ENCODE measurements at places on chromosomes 5 and 9. TPM values are rescaled to one million over a fixed set of nuclear protein-coding genes. Genes with fewer than 3 reads are reported as not detected.

GRCh38 chr9:74975538-74975937 lies 22.8 kb upstream of the C9orf40 start:
- no peak for DNase-seq
- no peaks in the 10 kb centered on the region for H3K4me1 ChIP-seq
- no peak overlapping the region for H3K27ac ChIP-seq
- no peaks in the 10 kb centered on the region for H3K27me3 ChIP-seq
- no peaks in the 10 kb centered on the region for H3K36me3 ChIP-seq
- H3K4me3 ChIP-seq = no peak overlapping the region

The CLIC3 gene
- not detected for total RNA-seq

DNA sequence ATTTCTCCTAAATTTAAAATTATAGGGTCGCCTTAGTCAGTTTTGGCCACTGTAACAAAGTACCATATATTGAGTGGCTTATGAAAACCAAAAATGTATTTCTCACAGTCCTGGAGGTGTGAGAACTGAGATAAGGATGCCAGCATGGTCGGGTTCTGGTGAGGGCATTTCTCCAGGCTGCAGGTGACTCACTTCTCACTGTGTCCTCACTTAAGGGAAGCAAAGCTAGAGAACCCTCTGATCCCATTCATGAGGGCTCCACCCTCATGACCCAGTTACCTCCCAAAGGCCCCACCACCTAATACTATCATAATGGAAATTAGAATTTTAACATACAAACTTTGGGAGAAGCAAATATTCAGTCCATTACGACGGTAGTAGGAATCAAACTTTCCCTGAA lies 75.1 kb upstream of the FBN2 start:
- no peak overlapping the region for H3K27ac ChIP-seq
- no peak overlapping the region for H3K4me3 ChIP-seq
- H3K36me3 ChIP-seq = no peaks in the 10 kb centered on the region
- no peaks in the 10 kb centered on the region for H3K4me1 ChIP-seq

The PCDHB8 gene
- total RNA-seq = not detected

- H3K4me1 ChIP-seq = no peaks in the 10 kb centered on the region
- H3K27ac ChIP-seq = no peak overlapping the region
- no peaks in the 10 kb centered on the region for H3K27me3 ChIP-seq
- H3K4me3 ChIP-seq = no peak overlapping the region
- no peak for DNase-seq
Observed at GRCh38 chr5:111932199-111932598, 175.2 kb upstream of the NREP start.

GRCh38 chr5:171743436-171744076 lies 42.1 kb upstream of the SMIM23 start:
- H3K4me1 ChIP-seq = no peaks in the 10 kb centered on the region
- no peak overlapping the region for H3K27ac ChIP-seq
- no peak overlapping the region for H3K4me3 ChIP-seq
- no peaks in the 10 kb centered on the region for H3K36me3 ChIP-seq
- H3K27me3 ChIP-seq = no peaks in the 10 kb centered on the region
- DNase-seq = no peak
